Renal cortex interstitium (tissue), 15 donors: ENCODE measurements at places on chromosomes 6 and 20. TPM values are rescaled to one million over a fixed set of nuclear protein-coding genes. Genes with fewer than 3 reads are reported as not detected.

DNA sequence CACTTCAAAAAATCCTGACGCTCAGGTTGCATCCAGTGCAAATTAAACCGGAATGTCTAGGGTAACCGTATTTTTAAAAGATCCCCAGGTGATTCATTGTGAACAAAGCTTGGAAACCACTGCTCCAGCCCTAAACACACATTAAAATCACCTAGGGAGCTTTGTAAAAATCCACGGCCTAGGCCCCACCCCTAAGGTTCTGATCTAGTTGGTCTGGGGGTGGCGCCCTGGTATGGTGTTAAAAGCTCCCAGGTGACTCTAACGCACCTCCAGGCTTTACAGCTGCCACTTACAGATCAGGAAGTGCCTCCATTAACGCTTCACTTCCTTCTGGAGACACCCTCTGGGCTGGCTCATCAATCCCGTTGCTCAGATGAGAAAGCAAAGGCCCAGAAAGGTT is 92.2 kb downstream of the GRM4 start:
- DNase-seq = no peak

- no peak for DNase-seq
Measured at GRCh38 chr6:44849806-44850205, 462.3 kb downstream of the CDC5L start.

COL21A1 gene
- 103 TPM for polyA plus RNA-seq

MMS22L gene
- polyA plus RNA-seq = 11.7 TPM

- no peak for DNase-seq
Measured at GRCh38 chr20:37504404-37505096, 16.5 kb upstream of the NNAT start.

ZBTB12 gene
- polyA plus RNA-seq = 35.5 TPM
